ENCODE measurements at places on chromosomes 2 and 18.

GRCh38 chr2:128391679-128392078 is 73.0 kb upstream of the HS6ST1 start:
- no peak for DNase-seq

- no peak for DNase-seq
Measured at GRCh38 chr18:54675076-54675475, 84.0 kb downstream of the DYNAP start.

- DNase-seq, result no peak
Measured at GRCh38 chr18:25456334-25457010, 104.5 kb upstream of the ZNF521 start.

DNA sequence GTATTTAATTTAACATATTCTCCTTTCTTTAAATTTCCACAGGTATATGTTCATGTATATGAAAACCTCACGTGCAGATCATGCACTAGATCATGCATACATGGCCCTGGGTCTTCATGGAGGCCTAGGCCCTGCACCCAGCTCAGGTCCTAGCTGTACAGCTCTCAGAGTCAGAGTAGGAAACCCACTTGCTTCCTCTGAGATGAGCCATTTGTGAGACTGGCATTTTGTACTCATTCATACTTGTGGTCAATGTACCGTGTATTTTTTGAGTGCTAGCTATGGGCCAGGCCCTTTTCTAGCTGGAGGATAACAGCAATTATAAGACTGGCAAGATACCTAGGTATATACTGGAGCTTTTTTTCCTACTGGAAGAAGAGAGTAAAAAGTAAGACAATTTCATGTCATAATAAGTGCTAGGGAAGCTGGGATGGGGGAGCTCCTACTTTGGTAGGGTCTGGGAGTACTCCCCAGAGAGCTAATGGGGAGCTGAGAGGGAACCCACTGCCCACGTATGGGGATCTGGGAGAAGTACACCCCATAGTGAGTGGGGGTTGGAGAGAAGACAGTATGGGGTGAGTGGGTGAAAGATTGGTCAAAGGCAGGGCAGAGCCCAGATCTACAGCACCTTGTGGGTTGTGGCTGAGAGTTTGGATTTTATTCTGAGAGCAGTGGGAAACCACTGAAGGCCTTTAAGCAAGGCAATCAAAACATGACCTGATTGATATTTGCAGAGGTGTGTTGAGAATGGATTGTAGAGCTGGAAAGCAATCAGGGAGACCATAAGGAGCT is 72.0 kb downstream of the POLE4 start:
- no peak for DNase-seq

DNA sequence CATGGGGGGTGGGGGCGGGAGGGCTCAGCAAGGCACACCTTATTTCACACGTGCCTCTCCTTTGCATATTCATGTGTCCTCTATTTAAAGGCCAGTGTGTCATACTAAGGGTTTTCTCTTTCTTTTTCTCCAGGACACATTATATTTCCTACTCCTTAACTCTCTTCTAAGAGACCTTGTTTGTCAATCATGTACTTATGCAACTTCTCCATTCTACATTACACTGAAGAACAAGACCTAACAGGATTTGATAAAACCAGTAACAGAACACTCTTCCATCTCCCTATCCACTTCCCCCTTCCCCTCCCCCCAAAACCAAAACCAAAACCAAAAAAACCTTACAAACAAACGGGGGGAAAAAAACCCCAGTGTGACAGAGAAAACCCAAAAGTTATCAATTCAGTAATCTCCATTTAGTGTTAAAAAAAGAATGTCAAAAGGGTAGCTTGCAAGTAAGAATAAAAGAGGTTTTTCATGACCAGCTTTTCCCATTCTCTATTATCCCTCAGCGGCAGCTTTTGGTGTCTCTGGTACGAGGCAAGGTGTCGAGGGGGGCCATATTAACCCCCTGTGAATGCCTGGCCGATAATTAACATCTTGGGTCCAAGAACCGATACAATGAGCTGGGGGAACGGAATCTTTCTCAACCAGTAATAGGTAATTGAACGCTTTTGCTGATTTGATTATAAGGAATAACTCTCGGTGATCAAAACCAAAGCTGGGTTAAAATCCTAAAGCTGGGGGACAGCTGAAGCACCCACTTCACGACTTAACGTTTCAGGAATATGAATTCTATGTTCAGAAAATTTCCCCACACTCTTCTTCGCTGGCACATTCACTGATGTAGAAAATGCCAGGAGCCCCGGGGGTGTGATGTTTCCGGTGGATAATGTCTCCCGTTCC is 191.0 kb upstream of the TCF4 start:
- no peak for DNase-seq

GRCh38 chr18:13137670-13138419 is 80.7 kb upstream of the LDLRAD4 start:
- DNase-seq, result peak; percentile 56

DNA sequence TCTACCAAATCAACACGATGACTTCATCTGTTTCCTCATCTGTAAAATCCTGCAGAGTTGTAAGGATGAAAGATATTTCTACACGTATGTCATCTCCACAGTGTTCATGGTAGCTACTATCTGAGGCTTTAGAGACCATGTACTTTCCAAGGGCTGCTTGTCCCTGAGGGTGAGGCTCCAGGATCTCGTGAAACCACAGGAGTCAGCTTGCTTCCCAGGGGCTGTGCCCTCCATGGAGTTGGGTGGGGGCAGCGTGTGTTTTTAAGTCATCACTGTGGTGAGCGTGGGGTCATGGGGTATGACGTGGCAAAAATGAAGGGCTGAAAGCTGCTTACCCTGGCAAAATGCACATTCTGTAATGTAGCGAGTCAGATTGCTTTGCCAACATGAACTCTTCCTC is 81.6 kb downstream of the ASAP2 start:
- DNase-seq, result no peak

DNA sequence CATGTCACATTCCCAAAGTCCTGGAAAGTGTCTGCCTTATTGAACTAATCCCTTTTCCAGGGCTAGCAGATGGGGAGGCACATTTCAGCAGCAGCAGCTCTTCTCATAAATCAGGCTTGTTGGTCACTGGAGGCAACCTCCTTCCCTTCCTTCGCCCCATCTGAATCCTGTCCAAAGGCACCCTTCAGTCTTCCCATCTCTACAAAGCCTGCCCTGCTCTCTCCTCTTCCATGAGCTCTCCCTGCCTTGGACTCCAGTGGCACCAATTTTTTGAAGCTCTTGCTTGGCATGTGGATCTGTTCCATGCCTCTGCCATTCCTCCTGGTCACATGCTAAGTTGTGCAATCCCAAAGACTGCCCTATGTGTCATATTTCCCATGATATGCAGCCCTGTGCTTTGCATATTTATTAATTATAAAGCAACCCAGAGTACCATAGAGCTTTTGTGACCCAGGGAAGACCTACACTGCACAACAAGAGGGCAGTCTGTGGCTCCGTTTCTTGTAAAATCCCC is 70.3 kb downstream of the ANTXR1 start:
- no peak for DNase-seq

DNA sequence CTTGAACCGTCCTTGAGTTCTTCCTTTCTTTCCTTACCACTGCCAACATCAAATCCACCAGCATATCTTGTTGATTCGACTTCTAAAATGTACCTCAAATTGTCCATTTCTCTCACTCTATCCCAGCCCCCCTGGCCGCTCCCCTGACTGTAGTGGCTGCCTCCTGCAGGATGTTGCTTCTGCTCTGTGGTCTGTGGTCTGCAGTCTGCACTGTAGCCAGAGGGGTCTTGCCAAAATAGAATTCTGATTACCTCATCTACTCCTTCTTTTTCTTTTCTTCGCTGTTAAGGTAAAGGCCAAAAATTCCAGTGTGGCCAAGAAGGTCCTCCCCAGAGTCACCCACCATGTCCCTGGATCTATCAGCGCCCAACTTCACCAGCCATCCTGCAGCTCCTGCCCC is 79.5 kb upstream of the ALPP start:
- DNase-seq, result no peak

DNA sequence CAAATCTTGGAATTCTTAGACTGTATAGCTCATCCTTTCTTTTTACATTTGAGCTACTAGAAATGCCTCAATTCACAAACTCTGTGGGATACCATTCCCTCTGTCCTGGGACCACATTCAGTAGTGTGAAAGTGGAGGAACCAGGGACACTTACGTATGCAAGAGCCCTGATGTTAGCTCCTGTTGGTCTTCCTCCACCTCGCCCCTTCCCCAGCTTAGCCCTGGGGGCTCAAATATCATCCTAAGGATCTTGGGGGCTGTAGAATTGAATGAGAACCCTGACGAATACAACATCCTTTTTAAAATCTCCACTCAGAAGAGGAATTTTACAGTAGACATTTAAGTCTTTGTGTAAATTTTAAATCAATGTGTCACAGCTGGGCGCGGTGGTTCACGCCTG is 65.2 kb upstream of the RAPH1 start:
- no peak for DNase-seq

- no peak for DNase-seq
Measured at GRCh38 chr2:191804766-191805165, 42.1 kb downstream of the CAVIN2 start.

GRCh38 chr2:168029071-168029470 is 218.3 kb downstream of the STK39 start:
- no peak for DNase-seq
